ENCODE measurements at places on chromosomes 13 and 19.

- no peak for DNase-seq
Measured at GRCh38 chr19:14576363-14576762, 4.5 kb upstream of the NDUFB7 start.

- no peak for DNase-seq
Measured at GRCh38 chr19:8241646-8242045, 32.5 kb downstream of the CERS4 start.

DNA sequence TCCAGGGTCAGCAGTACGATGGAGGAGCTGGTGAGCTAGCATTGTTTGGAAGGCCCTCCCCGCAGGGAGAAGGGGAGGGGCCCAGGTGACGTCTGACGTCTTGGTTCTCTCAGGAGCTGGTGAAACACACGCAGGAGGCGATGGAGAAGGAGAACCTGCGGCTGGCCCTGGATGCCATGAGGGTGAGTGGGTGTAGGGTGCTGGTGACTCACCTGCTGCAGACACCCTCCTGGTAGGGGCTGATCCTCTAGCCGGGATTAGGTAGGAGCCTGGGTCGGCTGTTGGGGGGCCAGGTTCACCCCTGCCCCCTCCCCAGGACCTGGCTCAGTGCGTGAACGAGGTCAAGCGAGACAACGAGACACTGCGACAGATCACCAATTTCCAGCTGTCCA lies 55.8 kb downstream of the VAV1 start:
- no peak for DNase-seq

DNA sequence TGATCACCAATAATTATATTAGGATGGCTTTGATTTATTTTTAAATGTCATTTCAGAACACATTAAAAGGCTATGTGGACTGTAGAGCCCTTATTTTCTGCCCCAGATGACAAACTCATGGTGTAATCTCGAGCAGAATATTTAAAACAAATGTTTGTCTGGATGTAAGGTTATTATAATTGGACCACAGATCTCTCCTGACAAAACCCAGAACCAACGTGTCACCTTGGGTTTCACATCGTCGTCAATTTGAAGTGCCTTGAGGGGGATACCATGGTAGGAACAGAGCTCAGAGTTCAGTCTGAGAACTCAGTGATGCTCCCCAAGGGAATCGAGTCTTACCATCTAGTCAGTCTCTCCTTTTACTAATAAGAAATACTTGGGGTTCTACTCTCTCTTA lies 2.8 kb downstream of the SACS start:
- no peak for DNase-seq

GRCh38 chr13:76048131-76048530 lies 412.0 kb downstream of the LMO7 start:
- no peak for DNase-seq

DNA sequence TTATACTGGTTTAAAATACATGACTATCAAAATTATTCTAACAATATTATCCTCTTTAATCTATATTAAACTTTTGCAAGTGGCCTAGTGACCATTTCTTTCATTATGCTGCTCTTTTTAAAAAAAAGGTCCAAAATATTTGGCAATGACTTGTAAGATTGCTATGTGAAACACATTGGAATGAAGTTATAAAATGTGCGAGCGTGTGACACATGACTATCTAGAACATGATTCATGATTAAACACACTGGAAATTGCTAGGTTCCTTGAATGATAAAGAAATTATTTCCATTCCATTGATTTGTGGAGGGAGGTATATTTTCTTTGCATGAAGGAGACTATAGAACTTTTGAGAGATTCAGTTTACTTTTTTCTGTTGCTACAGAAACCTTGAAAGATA lies 739.1 kb downstream of the DIAPH3 start:
- no peak for DNase-seq

DNA sequence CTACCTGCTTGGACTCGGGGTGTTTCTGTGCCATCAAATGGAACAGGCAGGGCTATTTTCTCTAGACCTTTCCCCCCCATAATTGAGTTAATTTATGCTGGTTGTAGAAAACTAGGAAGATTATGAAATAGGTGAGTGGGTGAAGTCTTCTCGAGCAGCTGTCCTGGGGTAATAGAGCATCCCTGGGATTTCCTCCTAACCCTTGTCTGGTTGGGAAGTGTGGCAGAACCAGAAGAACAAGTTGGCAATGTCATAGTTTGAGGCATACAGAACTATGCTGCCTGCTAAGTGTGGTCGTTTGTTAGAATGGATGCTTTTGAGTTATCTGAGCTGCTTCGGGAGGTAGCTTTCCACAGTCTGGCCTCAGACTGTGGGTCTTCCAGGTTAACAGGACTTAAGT lies 3.7 kb downstream of the GATAD2A start:
- DNase-seq, result no peak

GRCh38 chr13:105135852-105136615 lies 1399.4 kb downstream of the EFNB2 start:
- no peak for DNase-seq

- DNase-seq, result no peak
Measured at GRCh38 chr19:39563408-39563807, 23.4 kb upstream of the EID2 start.
